ENCODE measurements at places on chromosomes 7 and 10. TPM values are rescaled to one million over a fixed set of nuclear protein-coding genes. Genes with fewer than 3 reads are reported as not detected.

DNA sequence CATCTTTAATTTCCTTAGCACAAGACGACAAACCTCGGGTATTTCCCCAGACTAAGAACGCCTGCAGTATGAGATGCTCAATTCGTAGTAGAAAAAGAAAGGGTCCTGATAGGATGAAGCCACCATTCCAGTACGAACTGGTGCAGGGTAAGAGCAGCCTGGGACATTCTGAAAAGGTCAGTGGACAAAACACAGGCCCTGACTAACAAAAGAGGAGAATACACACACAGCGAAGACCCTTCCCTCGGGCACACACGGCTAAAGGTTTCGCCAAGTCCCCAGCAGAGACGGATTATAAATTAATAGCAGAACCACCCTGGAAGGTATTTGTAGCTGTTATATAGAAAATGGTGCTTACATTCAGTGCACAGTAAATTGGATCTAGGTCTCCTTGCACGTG, 137.6 kb downstream of the SKIDA1 start:
- no peaks in the 10 kb centered on the region for H3K27me3 ChIP-seq
- no peak for DNase-seq
- no peak overlapping the region for H3K4me3 ChIP-seq
- no peak overlapping the region for H3K27ac ChIP-seq
- H3K36me3 ChIP-seq: no peaks in the 10 kb centered on the region

DNA sequence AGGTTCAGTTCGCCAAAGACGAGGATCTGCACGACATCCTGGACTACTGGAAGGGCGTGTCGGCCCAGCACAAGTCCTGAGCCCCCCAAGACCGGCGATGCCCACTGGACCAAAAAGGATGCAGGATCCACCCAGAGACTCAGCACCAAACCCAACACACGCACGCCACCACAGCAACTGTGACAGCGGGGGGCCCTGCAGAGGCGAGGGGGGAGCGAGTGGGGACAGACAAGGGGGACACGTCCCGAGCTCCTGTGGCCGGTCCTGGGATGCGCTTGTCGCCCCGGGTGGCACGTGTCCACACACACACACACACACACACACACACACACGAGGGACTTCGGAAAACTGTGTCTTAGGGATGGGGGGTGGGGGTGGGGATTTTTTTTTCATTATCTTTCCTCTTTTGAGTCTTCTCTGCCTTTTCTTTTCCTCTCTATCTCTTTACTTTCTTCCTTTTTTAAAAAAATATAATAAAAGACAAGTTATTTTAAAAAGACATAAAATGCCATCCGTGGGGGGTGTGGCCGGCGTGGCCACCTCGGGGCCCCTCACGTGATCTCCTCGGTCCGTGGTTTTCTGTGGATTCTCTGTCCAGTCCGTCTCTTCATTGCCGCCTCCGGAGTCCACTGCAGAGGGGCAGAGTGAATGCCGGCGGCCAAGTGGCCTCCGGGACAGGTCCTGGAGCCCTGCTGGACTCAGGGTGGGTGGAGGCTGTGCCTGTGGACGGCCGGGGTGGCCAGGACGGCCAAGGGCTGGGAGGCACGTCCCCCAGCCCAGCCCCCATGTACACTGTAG, 77.1 kb downstream of the ELFN1 start:
- H3K36me3 ChIP-seq: no peaks in the 10 kb centered on the region
- H3K27ac ChIP-seq: no peak overlapping the region
- H3K27me3 ChIP-seq: no peaks in the 10 kb centered on the region
- DNase-seq: no peak
- peaks cover 4% of the 10 kb centered on the region for H3K4me1 ChIP-seq

The ADAM12 gene
- 0.45 TPM for polyA plus RNA-seq

DNA sequence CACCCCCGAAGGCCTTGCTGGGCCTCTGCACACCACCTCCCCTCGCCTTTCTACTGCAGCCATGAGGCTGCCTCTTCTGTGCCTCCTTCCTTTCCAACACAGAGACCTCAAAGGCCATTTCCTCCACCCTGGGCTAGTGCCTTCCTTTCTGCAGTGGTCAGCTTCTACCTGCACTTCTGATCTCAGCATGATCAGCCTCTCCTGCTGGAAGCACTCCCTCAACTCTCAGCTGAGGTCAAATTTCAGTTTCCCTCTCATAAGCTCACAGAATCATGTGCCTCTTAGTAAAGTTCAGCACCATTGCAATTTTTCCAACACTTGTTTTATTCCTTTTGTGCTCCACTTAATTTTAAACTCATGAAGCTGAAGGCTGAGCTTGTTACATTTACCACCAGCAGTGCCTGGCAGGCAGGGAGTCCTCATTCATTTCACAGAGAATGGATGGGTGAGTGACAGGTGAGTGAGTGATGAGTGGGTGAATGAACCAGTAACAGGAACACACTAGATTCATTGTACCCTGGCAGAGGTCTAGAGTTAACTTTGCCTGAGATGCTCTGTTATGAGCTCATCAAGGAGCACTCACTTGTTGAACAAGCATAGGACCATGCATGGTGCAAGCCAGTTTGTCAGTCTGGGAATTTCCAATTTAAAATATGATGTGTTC, 124.0 kb upstream of the PRSS58 start:
- peak; percentile 47 for DNase-seq
- H3K27me3 ChIP-seq: no peaks in the 10 kb centered on the region
- no peak overlapping the region for H3K27ac ChIP-seq
- no peaks in the 10 kb centered on the region for H3K4me1 ChIP-seq
- H3K36me3 ChIP-seq: no peaks in the 10 kb centered on the region
- no peak overlapping the region for H3K4me3 ChIP-seq

The KLF14 gene
- not detected for polyA plus RNA-seq

DNA sequence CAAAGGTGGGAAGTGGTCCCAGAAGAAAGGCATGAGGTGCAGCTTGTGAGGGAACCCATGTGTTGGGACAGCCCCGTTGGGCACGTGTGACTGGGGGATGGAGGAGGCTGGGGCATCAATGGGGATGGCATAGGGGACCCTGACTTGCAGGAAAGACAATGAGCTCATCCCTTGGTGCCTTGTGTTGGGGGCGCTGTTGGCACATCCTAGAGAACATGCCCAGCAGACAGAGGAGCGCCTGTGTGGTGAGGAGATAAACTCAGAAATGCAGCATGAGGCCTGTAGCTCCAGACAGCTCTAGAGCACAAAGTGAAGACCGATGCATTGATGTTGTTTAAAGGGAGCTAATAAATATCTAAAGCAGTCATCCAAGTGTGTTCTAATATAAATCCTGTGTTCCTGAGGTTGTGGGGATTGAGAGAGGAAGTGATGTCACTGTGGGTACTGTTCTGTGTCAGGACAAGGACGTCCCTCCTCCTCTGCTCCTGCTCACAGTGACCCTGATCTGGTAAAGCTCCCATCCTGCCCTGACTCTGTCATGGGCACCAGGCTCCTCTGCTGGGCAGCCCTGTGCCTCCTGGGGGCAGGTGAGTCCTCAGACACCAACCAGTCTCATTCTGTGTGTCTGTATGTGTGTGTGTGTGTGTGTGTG, 126.1 kb upstream of the PRSS58 start:
- H3K4me3 ChIP-seq: no peak overlapping the region
- H3K27me3 ChIP-seq: no peaks in the 10 kb centered on the region
- no peak for DNase-seq
- H3K4me1 ChIP-seq: no peaks in the 10 kb centered on the region

DNA sequence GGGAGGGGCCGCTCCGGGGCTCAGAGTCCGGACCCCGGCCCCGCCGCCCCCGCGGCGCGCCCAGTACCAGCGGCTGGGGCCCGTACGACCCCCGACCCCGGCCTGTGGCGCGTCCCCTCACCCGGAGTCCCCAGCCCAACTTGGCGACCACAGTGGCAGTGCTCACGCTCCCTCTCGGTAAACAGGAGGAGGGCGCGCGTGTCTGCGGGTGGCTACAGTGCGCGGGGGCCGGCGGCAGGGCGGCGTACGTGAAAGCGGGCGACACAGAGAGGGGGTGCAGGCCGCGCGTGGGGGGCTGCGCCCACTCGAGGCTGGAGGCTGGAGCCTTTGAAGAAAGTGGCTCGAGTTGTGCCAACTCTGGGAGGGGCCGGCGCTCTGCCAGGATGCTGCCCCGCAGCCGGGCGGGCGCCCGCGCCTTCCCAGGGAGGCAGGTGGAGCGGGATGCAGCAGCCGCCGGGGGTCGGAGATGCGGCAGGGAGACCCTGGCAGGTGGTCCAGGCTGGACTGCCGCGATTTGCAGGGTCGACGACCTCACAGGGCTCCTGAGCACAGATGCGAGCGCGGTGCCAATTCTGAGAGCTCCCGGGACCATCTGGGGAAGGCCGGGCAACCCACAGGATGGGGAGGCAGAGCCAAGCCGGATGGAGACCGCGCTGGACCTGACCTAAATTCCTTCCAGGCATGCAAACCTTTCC, 655 bp downstream of the PTPRE start:
- H3K27ac ChIP-seq: peak overlapping the region; percentile 86
- peaks cover 36% of the 10 kb centered on the region for H3K4me1 ChIP-seq
- no peaks in the 10 kb centered on the region for H3K36me3 ChIP-seq
- peak overlapping the region; percentile 46 for H3K4me3 ChIP-seq
- no peaks in the 10 kb centered on the region for H3K27me3 ChIP-seq

DNA sequence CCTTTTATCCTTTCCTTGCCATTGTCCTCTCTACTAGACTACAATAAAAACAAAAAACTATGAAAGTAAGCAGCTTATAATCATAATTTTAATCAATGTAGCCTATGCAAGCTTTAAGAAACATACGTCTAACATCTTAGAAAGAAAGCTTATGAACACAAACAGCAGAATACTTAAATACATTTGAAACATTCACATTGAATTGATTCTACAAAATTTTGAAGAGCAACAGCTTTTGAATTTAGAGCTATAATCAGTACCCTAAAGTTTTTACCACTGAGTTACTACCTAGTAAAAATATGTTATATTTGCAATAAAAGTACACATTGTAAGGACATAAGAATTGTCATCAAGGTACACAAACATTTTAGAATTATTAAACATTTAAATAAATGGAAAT, 7.2 kb downstream of the MEOX2 start:
- no peak for DNase-seq
- H3K4me3 ChIP-seq: no peak overlapping the region
- H3K27ac ChIP-seq: no peak overlapping the region
- H3K4me1 ChIP-seq: no peaks in the 10 kb centered on the region
- H3K36me3 ChIP-seq: no peaks in the 10 kb centered on the region

- H3K27me3 ChIP-seq: no peaks in the 10 kb centered on the region
- peak; percentile 38 for DNase-seq
- H3K4me1 ChIP-seq: no peaks in the 10 kb centered on the region
Measured at GRCh38 chr7:135645296-135645904, 16.9 kb upstream of the STMP1 start.

DNA sequence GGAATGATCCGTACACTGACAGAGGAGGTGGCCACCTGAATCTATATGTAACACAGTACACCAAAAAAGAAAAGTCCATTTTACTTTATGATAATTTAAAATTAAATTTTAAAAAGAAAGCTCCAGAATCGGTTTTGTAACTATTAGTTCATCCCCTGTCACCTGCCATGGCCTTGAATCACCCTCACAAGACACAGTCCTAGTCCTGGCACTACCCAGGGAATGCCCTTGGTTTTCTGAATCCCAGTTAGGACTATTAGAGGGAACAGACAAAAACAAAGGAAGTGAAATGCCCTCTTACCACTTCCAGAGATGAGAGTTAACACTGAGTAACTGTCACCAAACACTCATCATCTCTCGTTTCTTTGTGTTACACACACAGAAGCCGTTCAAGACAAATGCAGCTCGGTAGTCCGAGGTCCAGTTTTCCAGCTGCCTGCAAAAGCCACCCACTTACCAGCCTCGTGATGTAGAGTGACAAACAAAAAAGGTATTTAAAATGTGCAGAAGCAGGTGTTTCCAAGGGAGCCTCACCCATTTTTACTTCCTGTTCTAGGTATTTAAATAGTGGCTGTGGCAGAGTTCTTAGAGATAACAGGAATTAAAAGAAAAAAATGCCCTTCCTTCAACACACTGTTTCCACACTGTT, 6.1 kb downstream of the PTPRN2 start:
- H3K36me3 ChIP-seq: peaks cover 2% of the 10 kb centered on the region
- no peaks in the 10 kb centered on the region for H3K4me1 ChIP-seq
- H3K4me3 ChIP-seq: no peak overlapping the region
- peaks cover 14% of the 10 kb centered on the region for H3K27me3 ChIP-seq
- H3K27ac ChIP-seq: peak overlapping the region; percentile 81
- peak; percentile 78 for DNase-seq

DNA sequence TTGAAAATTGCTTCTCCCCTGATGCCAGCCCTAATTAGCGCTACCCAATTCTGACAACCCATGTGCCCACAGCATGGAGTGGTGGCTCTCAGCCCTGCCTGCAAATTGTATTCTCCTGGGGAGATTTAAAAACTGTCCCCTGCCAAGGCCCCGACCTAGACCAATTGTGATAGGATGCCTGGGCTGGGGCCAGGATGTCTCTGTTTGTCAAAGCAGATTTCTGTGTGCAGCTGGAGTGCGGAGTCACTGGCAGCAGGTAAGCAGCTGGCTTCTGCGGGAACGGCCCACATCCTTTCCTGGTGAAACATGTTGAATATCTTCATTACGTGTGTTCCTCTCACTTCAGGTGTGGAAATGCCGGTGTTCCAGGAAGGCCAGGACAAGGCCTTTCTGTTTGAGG, 238.6 kb downstream of the WDR37 start:
- H3K4me3 ChIP-seq: no peak overlapping the region
- no peaks in the 10 kb centered on the region for H3K4me1 ChIP-seq
- no peak overlapping the region for H3K27ac ChIP-seq
- H3K36me3 ChIP-seq: no peaks in the 10 kb centered on the region
- no peak for DNase-seq

DNA sequence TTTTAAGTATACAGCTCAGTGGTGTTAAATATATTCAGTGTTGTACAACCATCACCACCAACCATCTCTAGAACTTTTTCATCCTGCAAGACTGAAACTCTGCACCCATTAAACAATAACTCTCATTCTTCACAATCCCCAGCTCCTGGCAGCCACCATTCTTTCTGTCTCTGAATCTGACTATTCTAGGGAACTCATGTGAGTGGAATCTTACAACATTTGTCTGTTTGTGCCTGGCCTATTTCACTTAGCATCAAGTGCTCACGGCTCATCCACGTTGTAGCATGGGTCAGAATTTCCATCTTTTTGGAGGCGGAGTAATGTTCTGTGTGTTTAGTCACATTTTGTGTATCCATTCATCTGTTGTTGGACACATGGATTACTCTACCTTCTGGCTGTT, 40.8 kb upstream of the PFKFB3 start:
- no peaks in the 10 kb centered on the region for H3K27me3 ChIP-seq
- peaks cover 7% of the 10 kb centered on the region for H3K4me1 ChIP-seq
- H3K4me3 ChIP-seq: no peak overlapping the region
- no peak for DNase-seq
- no peak overlapping the region for H3K27ac ChIP-seq

DNA sequence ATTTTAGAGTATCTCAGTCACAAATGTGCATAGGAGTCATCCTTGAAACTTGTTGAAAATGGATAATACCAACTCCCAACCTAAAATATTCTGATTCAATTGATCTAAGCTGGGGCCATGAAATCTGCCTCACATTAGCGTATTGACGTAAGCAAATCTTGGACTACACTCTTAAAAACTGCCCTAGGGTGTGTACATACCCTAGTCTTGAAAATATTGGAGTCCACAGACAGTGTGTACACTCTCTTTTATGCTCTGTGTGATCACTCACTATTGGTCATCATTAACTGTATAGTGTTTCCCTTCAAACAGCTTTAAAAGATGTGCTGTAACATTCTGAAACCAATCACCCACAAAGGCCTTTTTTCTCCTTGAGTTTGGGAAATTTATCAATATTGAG, 102.9 kb upstream of the FERD3L start:
- no peaks in the 10 kb centered on the region for H3K27me3 ChIP-seq
- no peaks in the 10 kb centered on the region for H3K36me3 ChIP-seq
- H3K4me1 ChIP-seq: no peaks in the 10 kb centered on the region
- H3K4me3 ChIP-seq: no peak overlapping the region
- H3K27ac ChIP-seq: no peak overlapping the region
